Thoracic aorta (tissue), 2 donors: ENCODE measurements at places on chromosomes 3 and 15.

- H3K27ac ChIP-seq, result no peak overlapping the region
- H3K4me3 ChIP-seq, result no peak overlapping the region
- H3K27me3 ChIP-seq, result no peaks in the 10 kb centered on the region
- DNase-seq, result no peak
These were observed 504.2 kb downstream of the SOX2 start for GRCh38 chr3:182215881-182216280.

DNA sequence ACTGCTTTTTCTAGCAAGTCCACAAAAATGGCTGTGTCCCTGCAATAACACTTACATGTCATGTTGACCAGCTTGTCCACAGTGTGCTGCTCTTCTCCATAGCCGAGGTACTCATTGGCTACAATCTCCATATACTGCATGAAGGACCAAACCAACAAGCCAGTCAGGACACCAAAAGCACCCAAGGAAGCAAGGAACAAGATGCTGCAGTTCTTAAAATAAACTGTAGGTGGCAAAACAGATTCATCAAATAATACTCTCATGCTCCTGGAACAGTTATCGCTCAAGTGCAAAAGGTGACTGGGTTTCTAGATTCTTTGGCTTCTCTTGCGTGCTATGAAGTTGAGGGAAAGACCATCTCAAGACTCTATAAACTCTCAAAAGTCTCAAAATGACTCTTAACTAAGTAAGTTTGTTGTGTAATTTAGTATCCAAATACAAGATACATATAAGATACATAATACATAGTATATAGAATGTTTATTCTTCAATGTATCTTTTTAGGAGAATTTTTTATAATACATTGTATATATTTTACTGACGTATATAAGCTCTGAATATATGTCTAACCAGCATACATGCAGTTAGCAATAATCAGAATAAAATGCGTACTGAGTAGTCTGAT is 57.0 kb downstream of the NEK10 start:
- no peaks in the 10 kb centered on the region for H3K4me1 ChIP-seq
- H3K4me3 ChIP-seq, result no peak overlapping the region
- H3K27me3 ChIP-seq, result no peaks in the 10 kb centered on the region
- no peak for DNase-seq

DNA sequence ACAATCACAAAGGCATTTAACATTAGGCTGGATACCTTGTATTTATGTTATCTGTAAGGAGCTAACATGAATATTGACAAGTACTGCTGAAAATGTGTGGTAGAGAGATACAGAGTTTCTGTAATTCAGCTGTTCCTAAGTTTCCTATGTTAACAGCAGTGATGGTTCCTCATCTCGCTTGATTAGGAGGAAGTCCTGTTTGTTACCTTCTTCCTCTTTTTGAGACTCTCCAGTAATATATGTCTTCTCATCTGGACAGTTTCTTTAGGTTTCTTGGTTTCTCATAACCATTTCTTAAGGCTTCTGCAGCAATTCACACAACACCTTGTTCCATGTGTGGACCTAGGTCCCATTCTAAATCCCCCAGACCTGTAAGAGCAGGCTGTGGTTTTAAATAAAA is 11.4 kb upstream of the PEX5L start:
- H3K4me1 ChIP-seq, result no peaks in the 10 kb centered on the region
- no peaks in the 10 kb centered on the region for H3K36me3 ChIP-seq
- no peak for DNase-seq
- H3K27me3 ChIP-seq, result no peaks in the 10 kb centered on the region
- H3K27ac ChIP-seq, result no peak overlapping the region

DNA sequence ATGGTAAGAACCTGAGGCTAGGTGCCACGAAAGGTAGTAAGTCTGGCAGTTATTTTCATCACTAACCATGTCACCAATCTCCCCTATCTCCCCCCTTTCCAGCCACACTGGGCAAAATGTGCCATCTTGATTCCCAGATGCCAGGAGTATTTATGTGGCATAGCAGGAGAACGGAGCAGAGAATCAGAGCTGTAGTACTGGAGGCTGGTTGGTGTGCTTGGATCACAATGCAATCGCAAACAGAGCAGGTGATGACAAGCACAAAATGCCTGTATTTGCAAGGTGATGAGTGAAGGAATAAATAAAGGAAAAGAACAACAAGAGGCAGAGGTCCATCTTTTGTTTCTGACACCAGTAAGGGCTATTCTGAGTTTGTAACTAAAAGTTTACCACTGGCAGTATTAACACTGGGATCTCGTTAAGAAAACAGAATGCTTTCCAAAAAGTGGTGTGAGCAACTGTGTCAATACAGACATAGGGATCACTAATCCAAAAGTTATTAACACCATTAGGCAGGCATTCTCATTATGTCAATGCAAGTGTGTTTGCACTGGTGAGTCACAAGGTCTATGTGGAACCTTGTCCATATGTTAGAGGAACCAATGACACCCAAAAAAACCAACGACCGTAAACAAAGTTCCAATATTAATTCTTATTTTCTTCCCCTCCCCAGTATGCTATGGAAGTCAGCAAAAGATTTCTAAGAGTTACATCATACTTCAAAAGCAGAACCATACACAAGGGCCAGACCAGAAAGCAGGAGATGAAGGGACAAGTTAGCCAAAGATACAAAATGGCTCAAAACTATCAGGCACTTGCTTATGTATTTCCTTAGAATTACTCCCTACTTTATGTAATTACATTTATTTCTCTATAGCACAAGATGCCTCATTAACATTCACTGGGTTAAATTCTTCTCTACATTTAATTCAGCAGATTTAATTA is 556.6 kb downstream of the FOXP1 start:
- no peak for DNase-seq
- no peak overlapping the region for H3K4me3 ChIP-seq
- peaks cover 73% of the 10 kb centered on the region for H3K4me1 ChIP-seq
- H3K27me3 ChIP-seq, result no peaks in the 10 kb centered on the region
- H3K36me3 ChIP-seq, result peaks cover 5% of the 10 kb centered on the region
- peak overlapping the region; percentile 16 for H3K27ac ChIP-seq

DNA sequence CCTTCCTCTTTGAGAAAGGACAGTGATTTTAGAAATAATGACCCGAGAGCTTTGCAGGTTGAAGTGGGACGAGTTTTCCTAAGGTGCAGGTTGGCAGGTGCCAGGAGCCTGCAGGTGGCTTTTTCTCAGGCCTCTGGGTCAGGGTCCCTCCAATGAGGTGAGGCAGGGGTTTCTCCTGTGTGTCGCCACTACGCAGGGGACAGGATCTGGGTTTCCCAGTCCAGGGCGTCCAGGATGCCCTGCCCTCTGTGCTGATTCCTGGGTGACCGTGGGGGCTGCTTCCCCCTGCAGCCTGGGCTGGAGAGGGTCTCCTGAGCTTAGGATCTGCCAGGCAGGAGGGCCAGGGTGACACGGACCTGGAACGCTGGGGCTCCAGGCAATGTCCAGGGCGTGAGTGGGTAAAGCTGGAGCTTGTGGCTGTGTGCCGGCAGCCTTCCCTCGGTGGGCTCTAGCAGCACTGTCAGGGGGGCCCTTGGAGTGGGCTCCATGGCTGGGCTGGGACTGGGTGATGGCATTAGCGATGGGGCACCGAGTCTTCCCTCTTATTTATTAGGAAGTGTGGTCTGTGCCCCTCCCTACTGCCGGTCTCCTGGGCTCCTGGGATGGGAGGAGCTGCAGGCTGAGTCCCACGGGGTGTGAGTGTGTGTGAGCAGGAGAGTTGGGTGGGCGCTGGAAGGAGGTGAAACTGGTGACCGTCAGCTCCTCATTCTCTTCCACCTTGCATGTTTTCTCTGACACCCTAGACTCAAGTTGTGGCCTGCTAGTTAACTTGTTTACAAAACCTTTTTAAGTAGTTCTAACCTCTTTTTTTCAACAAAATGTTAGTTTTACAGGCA is 1.8 kb downstream of the APBA2 start:
- DNase-seq, result no peak
- H3K27me3 ChIP-seq, result peaks cover 3% of the 10 kb centered on the region
- H3K4me3 ChIP-seq, result no peak overlapping the region
- H3K4me1 ChIP-seq, result peaks cover 12% of the 10 kb centered on the region
- no peaks in the 10 kb centered on the region for H3K36me3 ChIP-seq

GRCh38 chr3:41673650-41674049 is 288.3 kb downstream of the ULK4 start:
- no peak overlapping the region for H3K27ac ChIP-seq
- no peaks in the 10 kb centered on the region for H3K4me1 ChIP-seq
- no peaks in the 10 kb centered on the region for H3K36me3 ChIP-seq

DNA sequence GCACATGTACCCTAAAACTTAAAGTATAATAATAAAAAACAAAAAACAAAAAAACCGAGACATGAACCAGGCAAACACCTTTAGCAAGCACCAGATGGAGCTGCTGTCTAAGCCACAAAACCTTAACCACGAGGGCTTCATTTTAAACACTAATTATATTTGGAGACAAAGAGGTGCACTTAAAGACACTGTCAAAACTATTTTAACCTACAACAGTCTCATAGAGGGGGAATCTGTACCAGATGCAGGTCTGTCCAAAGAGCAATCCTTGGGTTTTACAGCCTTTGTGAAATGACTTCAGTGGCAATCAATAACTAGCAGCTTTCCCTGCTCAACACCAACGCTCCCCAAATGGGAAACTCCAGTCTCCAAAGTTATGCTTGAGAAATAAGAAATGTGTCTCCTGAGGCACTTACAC is 115.7 kb upstream of the TSPAN3 start:
- H3K36me3 ChIP-seq, result no peaks in the 10 kb centered on the region
- no peak overlapping the region for H3K27ac ChIP-seq
- peaks cover 16% of the 10 kb centered on the region for H3K4me1 ChIP-seq
- no peak for DNase-seq
- no peak overlapping the region for H3K4me3 ChIP-seq

DNA sequence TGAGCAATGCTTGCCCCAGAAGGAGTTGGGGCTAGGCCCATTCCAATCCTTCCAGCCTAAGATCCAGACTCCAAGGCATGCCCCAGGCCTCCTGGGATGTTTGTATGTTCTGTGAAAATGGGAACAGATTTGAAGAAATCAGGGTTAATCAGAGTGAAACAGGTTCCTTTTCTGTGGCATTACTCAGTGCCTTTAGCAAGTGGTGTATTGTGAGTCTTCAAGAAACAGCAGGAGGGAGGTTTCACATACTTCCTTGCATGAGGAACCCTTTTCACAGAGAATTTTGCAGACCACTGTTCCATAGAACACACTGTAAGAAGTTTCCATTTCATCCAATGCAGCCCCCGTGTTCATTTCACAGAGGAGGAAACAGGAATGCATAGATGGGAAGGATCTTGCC is 8.4 kb upstream of the CDC25A start:
- H3K27ac ChIP-seq, result no peak overlapping the region
- H3K36me3 ChIP-seq, result no peaks in the 10 kb centered on the region
- no peak overlapping the region for H3K4me3 ChIP-seq

- H3K27me3 ChIP-seq, result no peaks in the 10 kb centered on the region
- no peak overlapping the region for H3K4me3 ChIP-seq
- DNase-seq, result no peak
- no peak overlapping the region for H3K27ac ChIP-seq
These were observed 38.2 kb upstream of the MYZAP start for GRCh38 chr15:57553526-57553925.

- no peaks in the 10 kb centered on the region for H3K27me3 ChIP-seq
- H3K4me3 ChIP-seq, result no peak overlapping the region
- H3K27ac ChIP-seq, result no peak overlapping the region
- no peak for DNase-seq
These were observed 81.2 kb downstream of the SRGAP3 start for GRCh38 chr3:9168241-9168741.

GRCh38 chr3:146466604-146467003 is 2.8 kb downstream of the PLSCR2 start:
- no peak for DNase-seq
- no peaks in the 10 kb centered on the region for H3K36me3 ChIP-seq

DNA sequence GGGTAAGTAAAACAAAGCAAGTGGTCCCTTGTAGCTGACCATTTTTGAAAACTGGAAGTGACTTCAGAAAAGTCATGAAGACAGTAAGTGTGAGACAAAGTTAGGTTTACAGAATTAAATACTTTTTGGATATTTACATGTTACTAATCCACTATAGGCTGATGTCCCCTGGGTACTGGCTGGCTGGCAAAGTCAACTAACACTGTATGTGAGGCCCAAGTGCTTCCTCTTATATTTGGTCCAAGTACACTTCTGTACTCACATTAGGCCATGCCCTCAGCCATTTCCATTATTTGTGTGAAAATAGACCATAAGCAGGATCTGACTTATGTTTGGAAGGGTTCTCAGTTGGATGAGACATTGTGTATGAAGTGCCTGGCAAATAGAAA is 5.5 kb upstream of the LEKR1 start:
- peaks cover 15% of the 10 kb centered on the region for H3K4me1 ChIP-seq
- H3K4me3 ChIP-seq, result no peak overlapping the region
- no peak for DNase-seq
- no peaks in the 10 kb centered on the region for H3K27me3 ChIP-seq
- no peaks in the 10 kb centered on the region for H3K36me3 ChIP-seq

GRCh38 chr3:126436826-126437717 is 38.6 kb downstream of the ZXDC start:
- no peak overlapping the region for H3K27ac ChIP-seq
- H3K4me3 ChIP-seq, result no peak overlapping the region
- no peak for DNase-seq

DNA sequence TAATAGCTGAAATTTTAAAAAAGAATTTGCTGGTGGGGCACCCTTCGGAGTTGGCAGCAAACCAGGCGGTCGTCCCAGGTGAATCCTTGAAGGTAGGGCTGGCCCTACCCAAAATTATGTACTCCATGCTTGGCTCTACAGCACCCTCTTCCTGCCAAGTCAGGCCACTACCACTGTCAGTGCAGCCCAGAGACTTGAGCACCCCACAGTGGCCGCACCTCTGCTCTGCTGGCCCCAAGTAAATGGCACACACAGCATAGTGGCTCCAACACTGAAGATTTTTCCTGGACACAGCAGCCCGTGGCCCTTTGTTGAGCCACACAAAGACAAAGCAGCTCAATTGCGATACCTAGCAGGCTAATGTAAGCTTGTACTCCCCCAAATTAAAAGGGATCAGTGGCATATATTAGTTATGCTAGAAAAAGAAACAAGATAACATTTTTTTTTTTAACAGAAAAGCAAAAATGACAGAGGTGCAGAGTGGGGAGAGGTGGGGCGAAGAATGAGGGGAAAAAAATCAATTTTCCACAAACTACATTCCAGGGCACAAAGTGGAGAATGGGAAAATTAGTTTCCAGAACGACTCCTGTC is 250.5 kb downstream of the UACA start:
- H3K4me1 ChIP-seq, result peaks cover 13% of the 10 kb centered on the region
- no peak overlapping the region for H3K27ac ChIP-seq
- H3K27me3 ChIP-seq, result no peaks in the 10 kb centered on the region
- H3K4me3 ChIP-seq, result no peak overlapping the region
- DNase-seq, result no peak
